ENCODE measurements at places on chromosomes 12 and 14. TPM values are rescaled to one million over a fixed set of nuclear protein-coding genes. Genes with fewer than 3 reads are reported as not detected.
A peak's percentile ranks its signal among the peaks of the same experiment; 100 is the strongest.

GRCh38 chr12:26244503-26244902, 49.1 kb downstream of the SSPN start:
- H3K36me3 ChIP-seq: no peaks in the 10 kb centered on the region
- DNase-seq: no peak
- H3K4me3 ChIP-seq: no peak overlapping the region

- H3K27ac ChIP-seq: no peak overlapping the region
- H3K36me3 ChIP-seq: no peaks in the 10 kb centered on the region
- no peak for DNase-seq
- no peaks in the 10 kb centered on the region for H3K27me3 ChIP-seq
- H3K4me3 ChIP-seq: no peak overlapping the region
These were observed 2.1 kb upstream of the ATP23 start for GRCh38 chr12:57939291-57939690.

DNA sequence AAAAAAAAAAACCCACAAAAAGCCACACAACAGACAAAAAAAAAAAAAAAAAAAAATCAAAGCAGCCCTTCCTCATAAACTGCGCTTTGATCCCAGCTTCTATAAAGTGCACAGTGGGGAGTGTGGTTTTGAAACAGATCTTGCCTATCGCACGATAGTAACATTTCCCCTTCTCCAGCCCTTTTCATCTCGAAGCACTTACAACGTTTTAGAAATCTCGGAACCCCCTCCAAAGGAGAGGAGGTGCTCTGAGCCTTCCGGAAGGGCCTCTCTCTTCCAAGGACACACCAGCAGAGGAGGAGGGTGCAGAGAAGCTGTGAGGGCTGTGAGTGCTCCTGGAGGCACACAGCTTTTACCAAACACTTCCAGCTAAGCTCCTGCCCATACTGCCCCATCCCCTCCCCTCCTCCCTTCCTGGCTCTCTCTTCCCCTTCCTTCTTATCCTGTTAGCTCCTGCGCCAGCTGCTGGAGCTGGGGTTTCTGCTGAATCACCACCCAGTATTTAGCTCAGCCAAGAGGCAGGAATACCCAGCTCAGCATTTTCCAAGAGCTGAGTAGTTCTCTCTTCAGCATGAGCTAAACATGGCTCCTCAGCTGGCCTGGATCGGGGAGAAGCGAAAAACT, 28.4 kb downstream of the SLC7A8 start:
- no peak for DNase-seq
- no peaks in the 10 kb centered on the region for H3K4me1 ChIP-seq
- no peaks in the 10 kb centered on the region for H3K36me3 ChIP-seq
- no peak overlapping the region for H3K4me3 ChIP-seq
- no peak overlapping the region for H3K27ac ChIP-seq

DNA sequence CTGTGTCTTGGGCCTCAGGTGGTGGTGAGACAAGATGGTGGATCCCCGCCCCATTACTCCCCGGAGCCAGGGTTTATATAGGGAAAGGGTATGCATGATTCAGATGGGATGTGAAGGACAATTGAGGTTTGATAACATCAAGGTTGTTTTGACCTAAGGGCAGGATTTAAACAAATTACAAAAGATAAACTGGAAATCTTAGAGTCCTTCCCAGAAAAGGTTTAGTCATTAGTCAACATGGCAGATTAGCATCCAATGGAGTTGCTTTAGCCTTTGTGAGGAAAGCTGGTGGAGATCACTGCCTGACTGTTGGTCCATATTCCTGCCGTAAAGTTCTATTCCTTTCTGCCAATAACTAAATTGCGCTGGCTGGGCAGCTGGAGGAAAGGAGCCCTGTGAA, 15.6 kb upstream of the FRMD6 start:
- no peaks in the 10 kb centered on the region for H3K27me3 ChIP-seq
- no peaks in the 10 kb centered on the region for H3K36me3 ChIP-seq
- H3K4me3 ChIP-seq: no peak overlapping the region

DNA sequence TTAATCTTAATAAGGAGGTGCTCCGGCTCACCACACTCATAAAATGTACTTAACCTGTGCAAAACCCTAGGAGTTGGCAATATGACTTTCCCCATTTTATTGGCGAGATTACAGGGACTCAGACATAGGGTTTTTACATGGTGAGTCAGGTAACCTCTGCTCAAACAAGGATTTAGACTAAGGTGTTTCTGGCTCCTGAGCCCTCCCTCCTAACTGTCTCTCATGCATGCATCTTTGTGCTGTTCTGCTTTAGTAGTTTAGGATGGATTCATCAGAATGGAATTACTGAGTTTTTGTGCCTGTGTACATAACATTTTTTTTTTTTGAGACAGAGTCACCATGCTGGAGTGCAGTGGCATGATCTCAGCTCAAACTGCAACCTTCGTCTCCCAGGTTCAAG, 993.3 kb upstream of the TMEM132C start:
- DNase-seq: no peak
- H3K27ac ChIP-seq: no peak overlapping the region
- H3K4me3 ChIP-seq: no peak overlapping the region
- H3K27me3 ChIP-seq: no peaks in the 10 kb centered on the region

DNA sequence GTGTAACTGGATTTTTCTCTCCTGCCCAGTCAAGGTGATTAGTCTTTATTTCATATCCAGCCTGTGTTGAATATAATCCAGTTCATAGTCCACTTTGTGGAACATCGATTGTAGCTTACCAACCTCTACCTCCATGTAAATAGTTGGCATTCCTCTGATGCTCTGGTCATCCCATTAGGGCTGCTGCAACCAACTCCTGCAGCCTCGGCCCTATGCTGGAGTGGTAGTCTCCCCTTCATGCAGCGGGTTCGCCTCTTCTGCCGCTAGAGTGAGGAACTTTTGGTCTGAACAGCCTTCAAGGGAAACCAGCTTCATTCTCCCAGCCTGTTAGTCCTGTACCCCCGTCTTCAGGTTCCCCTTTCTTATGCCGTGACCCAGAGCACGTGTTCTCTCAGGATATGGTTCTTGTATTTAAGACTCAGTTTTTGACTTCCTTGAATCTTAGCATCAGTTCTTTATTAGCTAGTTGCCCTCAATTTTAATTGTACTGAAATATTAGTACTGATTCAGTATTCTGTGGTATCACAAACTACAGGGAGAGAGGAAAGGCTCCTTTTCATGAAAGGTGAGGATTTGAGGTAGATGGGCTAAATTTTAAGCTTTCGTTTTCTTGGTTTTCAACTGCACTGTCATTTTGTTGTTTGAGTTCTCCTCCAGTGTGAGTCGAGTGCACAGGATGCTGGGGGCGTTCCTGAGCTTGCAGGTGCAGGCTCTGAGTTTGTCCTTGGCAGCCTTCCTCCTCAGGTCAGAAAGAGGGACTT, 33.2 kb downstream of the ZNF664 start:
- no peaks in the 10 kb centered on the region for H3K27me3 ChIP-seq
- H3K27ac ChIP-seq: no peak overlapping the region
- DNase-seq: peak; percentile 49
- peaks cover 9% of the 10 kb centered on the region for H3K36me3 ChIP-seq

The PARPBP gene
- 3.5 TPM for total RNA-seq

The KNTC1 gene
- 33.2 TPM for total RNA-seq

The RFLNA gene
- not detected for total RNA-seq

The APOF gene
- total RNA-seq: not detected
